ENCODE measurements at places on chromosomes 16 and 17.

DNA sequence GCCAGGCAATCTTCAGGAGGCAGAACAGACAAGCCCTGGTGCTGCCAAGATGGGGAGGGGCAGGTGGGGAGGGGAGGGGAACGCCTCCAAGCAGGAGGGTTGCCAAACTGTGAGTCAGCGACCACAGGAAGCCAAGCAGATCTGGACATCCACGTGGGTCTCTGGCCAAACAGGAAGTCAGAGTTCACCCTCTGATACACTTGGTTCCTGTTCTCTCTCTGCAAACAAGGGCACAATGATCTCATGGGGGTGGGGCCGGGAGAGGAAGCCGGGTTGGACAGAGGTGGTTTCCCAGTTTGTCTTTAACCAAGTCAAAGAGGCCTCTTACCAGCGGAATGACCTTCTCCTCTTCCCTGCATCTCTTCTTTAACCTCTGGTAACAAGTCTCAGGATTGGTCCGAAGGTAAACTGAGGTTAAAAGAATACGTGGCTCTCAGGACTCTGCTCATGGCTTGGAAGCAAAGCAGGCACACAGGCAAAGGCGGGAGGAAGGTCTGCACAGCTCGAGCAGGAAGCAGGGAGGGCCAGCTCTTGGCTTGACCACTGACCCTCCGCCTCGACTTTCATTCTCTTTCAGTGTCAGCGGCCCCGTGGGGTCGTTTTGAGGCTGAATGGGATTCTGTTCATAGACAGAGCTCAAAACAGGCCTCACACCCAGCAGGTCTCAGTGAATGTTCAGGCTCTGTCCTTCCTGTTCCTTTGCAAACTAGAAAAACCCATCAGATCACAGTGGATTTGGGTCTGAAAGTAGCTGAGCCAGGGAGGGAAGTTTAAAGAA is 32.9 kb downstream of the TK2 start:
- DNase-seq = peak; percentile 93

GRCh38 chr17:75142236-75142971 is 10.9 kb upstream of the NT5C start:
- no peak for DNase-seq

- DNase-seq = no peak
Measured at GRCh38 chr16:69225121-69225520, 38.2 kb downstream of the SNTB2 start.

DNA sequence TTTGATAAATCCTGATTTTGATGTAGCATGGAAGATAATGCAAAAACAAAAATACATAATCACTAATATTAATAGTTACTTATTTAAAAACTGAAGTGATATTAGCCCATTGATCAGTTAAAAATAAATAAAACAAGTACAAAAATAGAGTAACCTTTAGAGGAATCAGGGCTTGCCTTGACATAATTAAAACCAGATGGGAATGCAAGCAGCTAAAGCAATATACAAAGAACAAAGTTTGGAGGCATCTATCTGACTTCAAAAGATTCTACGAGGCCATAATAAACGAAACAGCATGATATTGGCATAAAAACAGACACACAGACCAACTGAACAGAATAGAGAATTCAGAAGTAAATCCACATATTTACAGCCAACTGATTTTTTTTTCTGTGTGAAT is 15.0 kb upstream of the HEATR3 start:
- no peak for DNase-seq

GRCh38 chr16:71358464-71358998 is at the start of gene CALB2:
TSS of gene CALB2 (plus strand) at chr16:71358723. CDS start at chr16:71358793, 70 bp downstream.
- no peak for DNase-seq

GRCh38 chr16:2816751-2817339 is at the start of gene PRSS21:
TSS of gene PRSS21 (plus strand) at chr16:2817237. CDS start at chr16:2817269, 32 bp downstream.
- DNase-seq = no peak

DNA sequence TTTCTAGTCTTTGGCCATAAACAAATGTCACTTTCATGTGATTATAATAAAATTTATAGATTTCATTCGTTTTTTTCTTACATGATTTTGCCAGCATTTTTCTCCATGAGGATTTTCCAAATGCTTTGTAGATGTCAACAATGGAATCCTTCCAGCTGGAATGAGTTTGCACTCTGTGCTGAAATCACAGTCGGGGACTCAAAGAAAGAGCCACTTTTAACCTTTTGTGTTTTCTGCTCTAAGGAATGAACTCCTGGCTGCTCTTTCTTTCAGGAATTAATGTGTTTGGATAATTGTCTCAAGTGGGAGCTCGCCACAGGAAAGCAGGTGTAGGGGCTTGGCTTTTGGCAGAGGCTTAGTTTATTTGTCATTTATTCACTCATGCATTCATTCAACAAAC is 372.3 kb upstream of the SALL1 start:
- no peak for DNase-seq

DNA sequence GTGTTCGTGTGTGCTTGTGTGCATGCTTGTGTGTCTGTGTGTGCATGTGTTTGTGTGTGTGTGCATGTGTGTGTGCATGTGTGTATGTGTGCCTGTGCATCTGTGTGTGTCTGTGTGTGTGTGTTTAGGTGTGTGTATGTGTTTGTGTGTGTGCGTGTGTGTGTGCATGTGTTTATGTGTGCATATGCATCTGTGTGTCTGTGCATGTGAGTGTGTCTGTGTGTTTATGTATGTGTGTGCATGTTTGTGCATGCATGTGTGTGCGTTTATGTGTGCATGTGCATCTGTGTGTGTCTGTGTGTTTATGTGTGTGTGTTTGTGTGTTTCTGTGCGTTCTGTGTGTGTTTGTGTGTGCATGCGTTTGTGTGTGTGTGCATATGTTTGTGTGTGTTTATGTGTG is 106.6 kb upstream of the TNRC6C start:
- DNase-seq = no peak

GRCh38 chr16:54940279-54940604 is 9.6 kb downstream of the IRX5 start:
- DNase-seq = no peak

DNA sequence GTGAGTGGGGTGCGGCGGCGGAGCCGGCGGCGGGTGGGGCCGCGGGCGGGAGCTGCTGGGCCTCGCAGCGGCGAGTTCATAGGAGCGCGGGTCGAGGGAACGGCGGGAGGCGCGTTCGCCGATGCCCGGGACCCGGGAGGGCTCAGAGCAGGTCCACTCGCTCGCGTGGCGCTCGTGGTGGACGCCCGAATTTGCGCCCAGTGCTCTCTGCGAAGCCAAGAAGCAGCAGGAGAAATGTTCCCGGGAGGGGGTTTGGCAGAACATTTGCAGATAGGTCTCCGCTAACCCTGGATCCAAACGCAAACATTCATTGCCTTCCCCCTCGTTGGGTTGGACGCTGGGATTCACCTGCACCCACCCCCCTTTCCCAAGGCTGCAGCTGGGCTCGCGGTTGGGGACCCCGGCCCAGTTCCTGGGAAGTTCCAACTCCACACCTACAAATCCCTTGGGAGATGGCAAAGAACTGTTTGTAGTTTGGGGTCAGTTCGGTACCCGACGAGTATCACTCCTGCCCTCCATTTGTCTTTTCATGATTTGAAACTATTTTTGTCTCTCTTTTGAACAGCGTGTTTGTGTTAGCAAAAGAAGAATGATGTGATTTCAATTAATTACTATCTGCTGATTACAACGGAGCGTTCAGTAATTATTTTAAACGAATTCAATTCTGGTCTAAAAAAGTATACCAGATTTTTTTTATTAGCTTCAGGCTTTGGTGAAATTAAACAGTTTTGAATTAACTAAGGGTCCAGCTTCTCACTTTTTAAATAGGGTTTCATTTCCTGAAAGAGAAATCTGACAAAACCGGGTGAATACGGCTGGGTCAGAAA is 2.3 kb downstream of the NTN1 start:
- no peak for DNase-seq

DNA sequence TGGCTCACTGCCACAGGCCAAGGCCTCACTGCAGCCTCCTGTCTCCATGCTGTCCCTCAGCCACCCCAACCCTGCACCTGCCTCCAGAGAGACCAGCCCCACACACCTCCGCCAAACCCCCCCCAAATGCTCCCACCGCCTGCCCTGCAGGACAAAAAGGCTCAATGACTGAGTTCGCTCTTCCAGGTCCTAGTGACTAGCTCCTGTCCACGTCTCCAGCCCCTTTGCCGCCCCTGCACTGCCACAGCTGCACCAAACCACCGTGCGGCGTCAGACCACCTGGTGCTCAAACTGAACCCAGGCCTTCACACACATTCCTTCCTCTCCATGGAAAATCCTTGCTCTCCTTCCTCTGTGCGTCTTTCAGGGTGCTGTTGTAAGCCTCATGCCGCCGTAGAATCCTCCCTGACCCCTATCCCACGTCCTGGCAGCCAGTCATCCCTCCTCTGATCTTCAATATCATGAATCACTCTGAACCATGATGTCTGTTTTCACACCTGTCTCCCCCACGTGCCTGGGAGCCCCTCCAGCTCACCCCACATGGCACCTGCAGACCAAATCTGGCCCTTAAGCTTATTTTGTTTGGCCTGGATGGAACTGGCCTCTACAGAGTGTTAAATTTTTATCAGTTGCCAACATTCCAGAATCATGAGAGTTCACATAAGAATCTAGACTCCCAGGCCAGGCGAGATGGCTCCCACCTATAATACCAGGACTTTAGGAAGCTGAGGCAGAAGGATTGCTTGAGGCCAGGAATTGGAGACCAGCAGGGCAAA is 4.3 kb upstream of the GSG1L start:
- no peak for DNase-seq

GRCh38 chr17:1755827-1756262 is 6.0 kb upstream of the SERPINF1 start:
- DNase-seq = no peak

DNA sequence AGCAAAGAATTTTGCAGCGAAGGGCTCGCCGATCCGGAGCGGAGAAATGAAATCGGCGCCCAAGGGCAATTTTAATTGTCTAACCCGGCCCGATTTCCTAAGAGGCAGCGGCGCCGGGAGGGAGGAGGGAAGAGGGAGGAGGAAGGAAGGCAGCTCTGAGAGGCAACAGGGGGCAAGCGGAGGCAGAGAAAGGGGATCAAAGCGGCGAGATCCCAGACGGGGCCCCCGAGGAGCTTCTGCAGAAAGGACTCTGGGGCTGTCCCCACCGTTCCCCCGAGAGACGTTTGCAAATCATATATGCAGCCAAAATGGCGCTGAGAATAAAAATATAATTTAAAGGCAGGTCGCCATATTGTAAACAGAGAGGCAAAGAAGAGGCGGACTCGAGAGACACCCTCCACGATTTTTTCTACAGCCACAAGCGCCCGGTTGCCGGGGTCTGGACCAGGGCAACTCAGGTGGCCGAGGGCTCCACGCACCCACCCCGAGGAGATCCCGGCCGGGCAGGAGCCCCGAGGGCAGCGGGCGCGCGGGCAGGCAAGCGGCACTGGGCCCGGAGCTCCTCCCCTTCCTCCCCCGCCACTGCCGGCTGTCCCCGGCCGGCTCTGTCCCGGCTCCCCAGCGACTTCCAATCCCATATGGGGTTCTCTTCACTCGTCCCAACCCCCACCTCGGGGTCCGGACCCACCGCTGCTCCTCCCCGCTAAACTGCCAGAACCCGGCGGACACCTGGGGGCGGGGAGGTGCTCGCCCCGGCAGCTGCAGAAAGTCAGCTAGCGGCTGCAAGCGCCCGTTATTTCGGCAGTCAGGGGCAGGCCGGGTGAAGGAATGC is 1.9 kb downstream of the PHF12 start:
- DNase-seq = no peak

GRCh38 chr16:68384288-68385161 is 63.8 kb downstream of the SMPD3 start:
- no peak for DNase-seq
